HS-27A (cell line): ENCODE measurements at places on chromosomes 5 and 9.

- no peak for DNase-seq
Measured at GRCh38 chr5:116038817-116039216, 6.5 kb downstream of the ARL14EPL start.

GRCh38 chr5:17808566-17808965, 174.3 kb downstream of the TAF11L14 start:
- DNase-seq, result no peak

DNA sequence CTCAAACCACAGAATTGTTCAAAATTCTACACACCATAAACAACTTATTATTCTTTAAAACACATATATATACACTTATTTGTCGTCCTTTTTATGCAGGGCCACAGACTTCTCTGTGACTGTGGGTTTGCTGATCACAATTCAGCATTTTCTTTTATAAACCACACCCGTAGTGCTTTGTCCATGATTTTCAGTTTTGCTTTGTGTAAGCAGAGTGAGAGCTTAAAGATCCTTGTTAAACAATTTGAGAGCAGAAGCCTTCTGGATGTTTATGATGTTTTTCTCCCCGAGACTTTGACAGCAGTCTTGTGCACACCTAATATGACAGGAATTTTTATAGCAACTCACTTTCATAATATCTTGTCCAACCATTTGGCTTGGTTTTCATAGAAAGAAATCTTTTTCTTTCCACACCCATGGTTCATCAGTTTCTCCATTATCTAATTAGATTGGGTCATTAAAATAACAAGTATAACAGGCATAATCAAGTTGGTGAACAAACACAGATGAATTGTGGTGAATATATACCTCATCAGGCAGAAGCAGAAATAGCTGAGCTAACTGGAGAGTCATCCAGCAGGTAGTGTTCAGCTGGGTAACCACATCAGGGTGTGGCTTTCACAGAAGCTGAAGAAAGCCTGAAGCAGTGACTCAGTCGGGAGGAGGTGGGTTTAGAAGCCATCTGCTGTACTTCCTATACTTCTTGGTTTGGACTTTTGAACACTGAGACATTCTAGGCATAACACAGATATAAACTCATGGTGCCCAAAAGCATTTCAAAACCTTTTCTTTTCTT, 232.8 kb downstream of the DOCK8 start:
- DNase-seq, result no peak

DNA sequence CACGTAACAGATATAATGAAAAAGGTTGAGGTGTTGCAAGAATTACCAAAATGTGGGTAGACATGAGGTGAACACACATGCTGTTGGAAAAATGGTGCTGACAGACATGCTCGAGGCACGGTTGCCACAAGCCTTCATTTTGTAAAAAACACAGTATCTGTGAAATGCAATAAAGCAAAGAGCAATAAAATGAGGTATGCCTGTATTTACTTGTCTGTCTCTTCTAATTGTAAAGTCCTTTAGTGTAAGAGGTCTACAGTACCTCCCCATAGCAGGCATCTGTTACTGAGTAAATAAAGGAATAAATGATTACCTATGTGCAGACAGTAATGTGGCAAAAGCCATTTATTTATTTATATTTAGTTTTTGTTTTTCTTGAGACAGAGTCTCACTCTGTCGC, 3.0 kb upstream of the CAST start:
- no peak for DNase-seq

DNA sequence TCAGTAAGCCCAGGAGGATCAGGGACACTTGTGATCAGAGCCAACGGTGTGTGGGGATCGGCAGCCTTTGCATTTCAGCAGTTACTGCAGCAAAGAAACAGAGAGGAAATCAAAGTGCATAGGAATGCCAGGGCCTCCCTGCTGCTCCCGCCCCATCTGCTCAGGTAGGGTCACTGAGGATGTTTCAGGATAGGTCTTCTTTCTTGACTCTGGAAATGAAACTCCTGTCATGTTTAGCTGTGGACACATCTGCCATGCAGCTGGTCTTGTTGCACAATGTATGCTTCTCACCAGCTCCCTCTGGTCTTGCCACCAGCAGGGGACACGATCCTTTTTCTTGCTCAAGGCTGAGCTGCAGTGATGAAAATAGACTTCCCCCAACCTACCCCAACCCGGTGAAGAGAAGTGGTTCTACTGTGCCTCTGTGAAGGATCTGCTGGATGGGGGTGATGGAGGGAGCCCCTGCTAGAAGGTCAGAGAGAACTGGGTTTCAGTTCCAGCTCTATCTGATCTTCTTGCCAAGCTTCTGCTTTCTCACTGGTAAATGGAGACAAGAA, 185.2 kb upstream of the KLF4 start:
- no peak for DNase-seq

GRCh38 chr9:134853893-134854292, 26.7 kb upstream of the FCN2 start:
- no peak for DNase-seq

DNA sequence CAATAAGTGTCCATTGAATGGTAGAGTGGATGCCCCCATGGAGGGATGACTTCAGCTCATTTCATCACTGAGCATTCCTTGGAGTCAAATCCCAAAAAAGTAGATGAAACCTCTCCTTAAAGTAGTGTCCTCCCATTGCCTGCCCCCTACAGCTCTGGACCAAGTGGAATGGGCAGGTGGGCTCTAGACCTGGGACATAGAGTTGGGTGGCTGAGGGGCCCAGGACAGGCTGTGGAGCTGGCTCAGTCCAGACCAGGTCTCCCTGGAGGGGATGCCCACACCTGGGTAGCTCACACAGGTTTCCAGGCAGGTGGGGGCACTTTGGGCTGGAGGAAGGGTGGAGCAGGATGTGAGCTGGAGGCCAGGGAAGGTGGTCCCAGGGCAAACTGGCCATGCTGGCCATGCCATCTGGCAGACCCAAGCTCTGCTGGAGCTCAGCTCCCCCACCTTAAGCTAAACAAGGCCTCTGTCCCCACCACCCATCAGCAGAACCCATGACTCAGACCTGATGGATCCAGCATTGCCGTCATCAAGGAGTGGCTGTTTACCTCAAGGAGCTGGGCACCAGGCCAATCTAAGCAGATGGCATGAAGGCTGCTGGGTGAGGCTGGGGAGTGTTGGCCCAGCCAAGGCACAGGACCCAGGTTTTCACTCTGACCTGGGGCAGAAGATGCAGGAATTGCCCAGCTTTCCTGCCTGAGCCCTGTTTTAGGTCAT, 6.2 kb upstream of the SPINK4 start:
- peak; percentile 99 for DNase-seq

DNA sequence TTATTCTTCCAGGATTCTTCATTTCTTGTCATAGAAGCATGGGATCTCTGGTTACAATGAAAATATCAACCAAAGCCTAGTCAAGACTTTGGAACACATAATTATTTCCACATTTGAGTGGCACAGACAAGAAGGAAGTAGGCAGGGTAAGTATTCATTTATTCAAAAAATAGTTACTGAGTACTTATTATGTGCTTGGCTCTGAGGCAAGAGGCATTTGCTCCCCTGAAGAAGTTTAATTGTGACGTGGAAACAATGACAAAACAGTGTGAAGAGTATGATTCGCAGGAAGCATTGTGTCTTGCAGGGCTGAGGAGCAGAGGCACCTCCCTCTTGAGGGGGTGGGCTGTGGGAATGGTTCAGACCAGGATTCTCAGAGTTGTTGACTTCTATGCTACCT, 45.0 kb upstream of the TNFSF15 start:
- no peak for DNase-seq

DNA sequence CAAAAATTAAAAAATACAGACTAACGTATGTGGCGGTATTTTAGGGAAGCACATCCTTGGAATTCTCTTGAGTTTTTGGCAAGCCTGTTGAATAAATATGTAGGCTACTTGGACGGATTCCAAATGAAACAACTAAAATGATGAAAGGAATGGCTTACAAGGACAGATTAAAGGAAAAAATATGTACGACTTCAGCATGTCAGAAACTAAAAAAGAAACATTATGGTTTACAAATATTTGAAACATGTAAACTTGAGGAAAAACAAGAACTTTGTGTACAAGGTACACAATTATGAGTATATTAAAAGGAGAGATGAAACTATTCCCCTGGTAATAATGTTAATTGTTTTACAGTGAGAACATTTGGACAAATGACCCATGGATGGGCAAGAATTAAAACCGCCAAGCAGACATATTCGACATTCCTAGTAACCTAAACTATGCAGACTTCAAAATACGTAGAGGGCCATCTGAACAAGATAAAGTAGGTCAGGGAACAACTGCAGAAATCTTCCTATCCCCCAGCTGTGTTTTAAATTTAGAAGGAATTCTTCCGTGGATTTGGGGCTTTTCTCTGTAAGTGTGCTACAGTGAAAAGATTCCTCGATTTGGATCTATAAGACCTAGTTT, 12.5 kb downstream of the EDIL3 start:
- DNase-seq, result no peak

DNA sequence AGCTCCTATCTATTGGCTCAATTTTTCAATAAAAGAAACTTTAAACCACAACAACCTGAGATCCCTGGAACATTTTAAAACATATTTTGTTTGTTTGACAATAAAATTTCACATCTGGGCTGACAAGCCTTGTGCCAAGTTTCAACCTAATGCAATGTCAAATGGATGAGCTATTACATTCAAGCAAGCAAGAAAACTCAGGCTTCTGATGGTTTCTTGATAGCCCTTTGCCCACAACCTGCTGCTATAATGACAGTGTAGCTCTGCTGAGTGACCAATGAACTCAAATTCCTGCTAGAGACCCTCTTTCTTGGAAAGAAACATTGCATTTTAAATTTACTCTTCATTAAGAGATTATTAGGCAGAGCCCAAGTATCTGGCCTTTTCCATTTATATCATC, 472.9 kb downstream of the ARHGEF28 start:
- DNase-seq, result no peak

GRCh38 chr5:141430332-141431113, at the start of gene PCDHGA12:
PCDHGA12 (plus strand) TSS chr5:141430507; CDS start chr5:141430760, 253 bp downstream.
- no peak for DNase-seq

DNA sequence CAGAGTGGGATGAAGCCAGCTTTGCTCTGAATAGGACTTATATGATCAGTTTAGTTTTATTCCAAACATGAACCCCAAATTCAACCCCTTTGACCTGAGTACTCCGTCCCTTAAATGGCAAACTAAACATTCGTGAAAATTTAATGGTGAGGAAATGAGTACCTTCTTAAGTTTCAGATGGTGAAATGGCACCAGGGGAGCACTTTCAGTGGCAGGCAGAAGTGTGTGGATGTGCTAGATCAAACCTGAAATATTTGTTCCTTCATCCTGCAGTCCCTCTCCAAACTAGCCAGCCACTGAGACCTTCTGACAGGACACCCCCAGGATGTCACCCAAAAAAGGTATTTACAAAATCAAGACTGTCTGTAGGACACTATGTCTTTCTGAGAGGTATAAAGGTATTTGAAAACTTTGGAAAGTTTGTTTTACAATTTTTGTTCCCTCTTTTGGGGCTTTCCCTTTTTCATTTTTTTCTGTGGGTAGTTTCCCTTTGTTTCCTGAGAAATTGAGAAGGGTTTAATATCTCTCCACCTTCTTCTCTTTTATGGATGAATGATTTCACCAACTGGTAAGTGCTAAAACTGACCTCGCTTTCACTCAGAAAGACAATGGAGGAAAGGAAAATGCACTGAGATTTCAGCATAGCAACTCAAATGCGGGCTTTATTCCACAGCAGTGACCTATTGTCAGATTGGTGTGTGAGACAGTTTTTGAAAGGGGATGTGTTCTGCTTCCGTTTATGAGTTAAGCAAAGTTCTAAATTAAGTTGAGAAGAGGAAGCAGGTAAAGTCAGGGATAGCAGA, 127.1 kb downstream of the TMC1 start:
- no peak for DNase-seq

GRCh38 chr9:120464176-120464886, 115.6 kb downstream of the CDK5RAP2 start:
- no peak for DNase-seq

GRCh38 chr9:116565986-116566385, 121.1 kb upstream of the TRIM32 start:
- DNase-seq, result no peak

DNA sequence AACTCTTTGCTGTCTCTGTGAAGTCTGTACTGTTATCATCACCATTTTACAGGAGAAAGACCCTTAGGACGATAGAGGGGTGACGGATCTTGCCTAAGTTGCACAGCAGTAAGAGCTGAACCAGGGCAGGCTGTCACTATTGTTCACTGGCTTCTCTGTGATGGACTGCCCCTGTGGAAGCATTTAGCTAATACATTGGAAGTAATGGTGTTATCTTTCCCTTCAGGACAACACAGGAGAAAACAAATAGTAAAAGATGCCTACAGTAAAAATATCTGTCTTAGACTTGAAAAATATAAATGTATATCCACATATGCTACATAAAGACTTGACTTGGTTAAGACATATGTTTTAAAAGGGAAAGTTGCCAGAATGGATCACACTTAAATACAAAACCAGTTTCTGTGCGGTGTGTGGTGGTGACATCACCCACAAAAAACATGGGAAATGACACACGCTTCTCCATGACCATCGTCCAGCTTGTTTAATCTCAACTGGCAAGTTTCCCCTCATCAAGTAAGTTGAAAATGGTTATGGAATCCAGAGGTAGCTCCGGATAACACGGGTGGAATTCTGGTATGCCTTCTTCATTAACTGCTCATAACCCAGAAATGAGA, 351.8 kb downstream of the EBF1 start:
- no peak for DNase-seq

- DNase-seq, result no peak
Measured at GRCh38 chr5:34891981-34892380, 23.3 kb downstream of the RAD1 start.

DNA sequence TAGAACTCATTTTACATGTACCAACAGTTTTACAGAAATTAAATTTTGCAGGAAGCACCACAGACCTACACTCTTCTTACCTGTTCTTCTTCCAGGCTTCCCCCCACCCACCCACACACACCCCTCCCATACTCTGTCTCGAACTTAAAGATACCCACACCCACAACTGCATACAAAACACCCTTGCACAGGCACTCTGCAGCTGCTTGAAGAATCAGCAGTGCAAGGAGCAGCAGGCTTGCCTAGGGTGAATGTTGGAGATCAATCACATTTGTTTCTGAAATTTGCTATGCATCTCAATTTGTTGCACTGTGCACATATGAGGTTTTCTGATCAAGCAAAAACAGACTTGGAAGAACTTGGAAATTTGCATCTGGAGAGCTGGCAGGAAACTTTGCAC, 77.5 kb upstream of the TGFBR1 start:
- no peak for DNase-seq

GRCh38 chr5:68749631-68750030, 344.2 kb upstream of the SLC30A5 start:
- DNase-seq, result no peak

DNA sequence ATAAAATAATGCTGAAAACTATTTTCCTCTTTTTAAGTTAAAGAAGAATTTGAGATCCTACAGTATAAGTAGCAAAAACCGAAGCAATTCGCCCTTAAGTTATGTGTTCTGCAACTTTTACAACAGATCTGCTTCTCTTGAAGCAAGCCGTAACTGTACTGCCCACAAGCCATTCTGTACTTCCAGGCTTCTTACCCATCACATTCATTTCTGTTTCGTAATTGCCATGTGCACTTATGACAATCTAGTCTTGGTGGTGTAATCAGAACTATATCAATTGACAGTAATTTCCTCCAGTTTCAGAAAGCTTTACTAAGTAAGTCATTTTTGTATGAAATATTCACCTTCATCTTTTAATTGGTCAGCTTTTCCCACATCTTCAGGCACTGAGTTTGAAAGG, 13.8 kb downstream of the SGTB start:
- DNase-seq, result no peak
